ENCODE measurements at places on chromosomes 4 and X.

- DNase-seq: no peak
Measured at GRCh38 chr4:27702730-27703431, 842.2 kb downstream of the STIM2 start.

DNA sequence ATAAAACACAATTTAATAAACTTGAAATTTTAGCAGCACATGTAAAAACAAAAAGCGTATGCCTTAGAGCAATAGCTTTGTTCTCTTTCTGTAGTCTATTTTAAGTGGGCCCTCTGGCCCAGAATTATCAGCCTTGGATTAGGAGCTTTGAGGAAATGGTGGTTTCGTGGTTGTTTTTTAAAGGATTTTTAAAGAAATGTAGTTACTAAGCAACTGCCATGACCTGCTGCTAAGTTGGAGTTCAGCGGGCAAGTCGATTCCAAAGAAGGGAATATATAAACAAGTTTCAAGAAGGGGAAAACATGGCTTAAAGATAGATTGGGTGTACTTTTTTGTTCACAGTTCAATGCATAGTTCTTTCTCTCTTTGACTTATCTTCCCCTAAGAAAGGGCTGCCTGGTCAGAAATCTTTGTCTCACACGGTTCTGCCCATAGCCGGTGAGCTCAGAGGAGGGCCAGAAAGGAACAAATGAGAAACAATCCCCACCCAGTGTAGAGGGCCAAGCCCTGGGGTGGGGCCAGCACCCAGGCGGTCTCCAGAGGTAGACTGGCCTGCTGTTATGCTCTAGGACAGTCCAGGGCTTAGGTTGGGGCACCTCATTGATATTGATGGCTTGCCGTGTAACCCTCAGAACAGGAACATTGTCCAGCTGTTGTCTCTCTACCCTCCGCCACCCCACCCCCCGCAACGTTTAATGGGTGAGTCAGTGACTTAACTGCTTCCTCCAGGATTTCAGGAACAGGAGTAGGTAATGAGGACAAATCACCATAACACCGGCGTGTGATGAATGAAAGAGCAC, 32.5 kb downstream of the DLG3 start:
- DNase-seq: peak; percentile 47

DNA sequence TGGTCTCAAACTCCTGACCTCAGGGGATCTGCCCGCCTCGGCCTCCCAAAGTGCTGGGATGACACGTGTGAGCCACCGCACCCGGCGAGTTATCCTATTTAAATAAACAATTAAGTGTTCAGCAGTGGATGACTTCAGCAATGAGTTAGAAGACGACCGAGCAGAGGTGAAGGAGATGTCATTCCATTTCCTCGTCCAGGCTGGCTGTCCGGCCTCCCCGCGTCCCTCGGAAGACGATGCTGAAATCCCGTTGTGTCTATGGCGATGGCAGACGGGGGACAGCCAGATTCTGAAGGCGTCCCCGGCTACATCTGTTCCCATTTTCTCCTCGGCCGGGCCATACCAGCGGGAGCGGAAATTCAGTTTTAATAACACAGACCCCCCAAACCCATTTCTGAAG, 209.8 kb downstream of the CRLF2 start:
- no peak for DNase-seq

- no peak for DNase-seq
Measured at GRCh38 chrX:122203399-122203798, 980.7 kb upstream of the GRIA3 start.

- peak; percentile 32 for DNase-seq
Measured at GRCh38 chr4:151627491-151627890, 133.3 kb downstream of the GATB start.

DNA sequence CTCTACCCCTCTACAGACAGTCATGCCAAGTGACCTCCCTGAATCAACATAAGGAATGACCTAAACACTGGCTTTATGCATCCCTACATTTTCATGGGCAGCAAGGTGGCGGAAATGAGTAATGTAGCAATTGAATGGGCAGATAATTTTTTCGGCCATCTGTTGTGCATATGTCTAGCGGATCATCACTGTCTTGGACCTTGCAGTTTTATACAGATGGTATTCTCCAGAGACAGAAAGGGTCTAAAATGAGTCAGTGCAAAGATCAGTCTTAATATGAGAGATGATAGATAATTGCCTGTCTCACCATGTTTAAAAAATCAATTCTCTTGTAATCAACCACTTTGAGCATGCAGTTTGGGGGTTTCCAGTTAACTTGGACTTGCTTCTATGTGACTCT, 177.3 kb upstream of the DKK2 start:
- no peak for DNase-seq

DNA sequence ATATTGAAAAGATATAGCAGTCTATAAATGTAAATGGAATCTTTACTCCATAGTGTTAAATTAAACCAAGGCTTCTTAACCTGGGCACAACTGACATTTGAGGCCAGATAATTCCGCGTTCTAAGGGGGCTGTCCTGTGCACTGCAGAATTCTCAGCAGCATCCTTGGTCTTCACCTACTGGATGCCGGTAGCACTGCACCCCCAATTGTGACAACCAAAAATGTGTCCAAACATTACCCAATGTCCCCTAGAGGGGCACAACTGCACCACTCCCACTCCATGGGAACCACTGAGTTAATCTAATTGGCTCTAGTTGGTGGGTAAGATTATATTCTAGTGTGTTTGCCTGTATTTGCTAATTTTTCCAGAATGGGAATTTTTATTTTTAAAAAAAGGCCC, 16.6 kb downstream of the AP1S2 start:
- no peak for DNase-seq

- no peak for DNase-seq
Measured at GRCh38 chr4:82692101-82692780, 106.4 kb downstream of the SCD5 start.

- no peak for DNase-seq
Measured at GRCh38 chr4:17497890-17498523, 13.9 kb downstream of the QDPR start.

- DNase-seq: peak; percentile 8
Measured at GRCh38 chr4:70885174-70885573, 17.0 kb upstream of the MOB1B start.

DNA sequence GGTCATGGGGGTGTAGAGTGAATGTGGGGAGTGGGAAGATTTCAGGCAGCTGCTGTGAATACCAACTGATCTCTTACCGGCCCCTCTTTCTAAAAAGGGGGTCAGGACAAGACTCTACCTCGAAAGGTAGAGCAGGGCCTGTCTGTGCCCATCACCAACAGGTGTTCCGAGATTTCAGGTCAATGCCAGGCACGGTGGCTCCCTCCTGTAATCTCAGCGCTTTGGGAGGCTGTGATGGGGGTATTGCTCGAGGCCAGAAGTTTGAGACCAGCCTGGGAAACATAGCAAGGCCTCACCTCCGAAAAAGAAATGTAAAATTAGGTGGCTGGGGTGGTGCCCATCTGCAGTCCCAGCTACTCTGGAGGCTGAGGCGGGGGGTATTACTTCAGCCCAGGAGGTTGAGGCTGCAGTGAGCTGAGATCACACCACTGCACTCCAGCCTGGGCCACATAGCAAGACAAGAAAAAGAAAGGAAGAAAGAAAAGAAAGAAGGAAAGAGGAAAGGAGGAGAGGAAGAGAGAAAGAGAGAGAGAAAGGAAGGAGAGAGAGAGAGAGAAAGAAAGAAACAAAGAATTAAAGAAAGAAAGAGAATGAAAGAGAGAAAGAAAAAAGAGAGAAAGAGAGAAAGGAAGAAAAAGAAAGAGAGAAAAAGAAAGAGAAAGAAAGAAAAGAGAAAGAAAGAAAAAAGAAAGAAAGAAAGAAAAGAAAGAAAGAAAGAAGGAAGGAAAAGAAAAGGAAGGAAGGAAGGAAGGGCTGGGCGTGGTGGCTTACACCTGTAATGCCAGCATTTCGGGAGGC, 50.1 kb downstream of the CRLF2 start:
- DNase-seq: no peak

DNA sequence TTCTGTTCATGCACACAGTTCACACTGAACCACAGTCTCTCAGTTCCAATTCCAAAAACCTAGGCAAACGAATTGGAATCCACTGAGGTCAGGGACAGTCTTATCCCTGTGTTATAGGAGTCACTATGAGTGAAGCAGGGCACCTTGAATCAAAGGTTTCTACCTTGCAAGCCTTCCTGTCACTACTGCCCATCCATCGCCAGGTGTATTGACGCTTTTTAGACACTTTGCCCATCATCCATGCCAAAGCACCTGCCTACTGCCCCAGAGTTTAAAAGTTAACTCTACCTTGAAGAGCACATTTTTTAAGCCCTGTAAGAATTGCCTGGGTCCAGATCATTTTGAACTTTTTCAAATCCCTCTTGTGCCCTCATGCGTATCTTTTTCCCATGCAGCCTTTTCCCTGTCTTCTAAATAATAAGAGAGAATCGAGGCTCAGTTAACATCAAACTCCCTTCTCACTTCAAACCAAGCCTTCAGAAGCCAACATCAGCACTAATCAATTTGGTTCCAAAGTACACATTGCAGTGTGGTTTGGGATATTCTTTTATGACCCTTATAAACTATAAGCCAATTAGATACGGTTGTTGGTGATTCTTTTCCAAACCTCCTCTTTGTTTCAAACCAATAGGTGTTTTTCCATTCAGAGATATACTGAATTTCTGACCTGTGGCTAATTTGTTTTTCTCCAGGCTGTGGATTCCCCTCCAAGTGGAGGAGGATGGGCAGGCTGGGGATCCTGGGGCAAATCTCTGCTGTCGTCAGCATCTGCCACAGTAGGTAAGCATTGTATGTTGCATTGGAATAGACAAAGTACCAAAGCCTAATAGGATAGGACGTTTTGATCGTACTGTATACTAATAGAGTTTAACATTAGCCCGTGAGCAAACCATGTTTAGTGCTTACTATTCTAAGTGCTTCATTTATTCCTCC, 23.7 kb downstream of the FAM114A1 start:
- DNase-seq: no peak

GRCh38 chrX:50818986-50819385, 5.0 kb upstream of the SHROOM4 start:
- no peak for DNase-seq

- DNase-seq: peak; percentile 55
Measured at GRCh38 chr4:151921386-151921785, 160.6 kb upstream of the GATB start.

- DNase-seq: no peak
Measured at GRCh38 chr4:128484896-128485295, 197.3 kb upstream of the PGRMC2 start.

GRCh38 chr4:93303440-93303839, 525.1 kb upstream of the ATOH1 start:
- DNase-seq: no peak

DNA sequence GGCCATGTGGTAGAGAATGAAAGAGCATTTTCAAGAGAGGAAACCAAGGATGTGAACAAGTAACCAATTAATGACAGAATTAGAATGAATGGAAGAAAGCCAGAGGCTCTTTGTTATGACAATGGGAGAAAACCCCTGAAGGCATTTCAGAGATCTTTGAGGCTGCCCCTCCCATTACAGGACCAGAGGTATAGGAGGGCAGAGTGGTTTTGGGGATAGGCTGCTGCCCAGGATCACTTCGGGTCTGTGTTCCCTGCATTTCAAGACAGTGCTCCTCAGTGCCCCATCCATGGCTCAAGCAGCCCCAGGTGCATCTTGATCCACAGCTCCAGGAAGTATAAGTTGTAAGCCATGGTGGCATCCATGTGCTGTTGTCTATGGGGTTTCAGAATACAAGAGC, 124.0 kb upstream of the HPF1 start:
- no peak for DNase-seq

- DNase-seq: peak; percentile 34
Measured at GRCh38 chrX:51608126-51608525, 10.6 kb downstream of the CENPVL3 start.

DNA sequence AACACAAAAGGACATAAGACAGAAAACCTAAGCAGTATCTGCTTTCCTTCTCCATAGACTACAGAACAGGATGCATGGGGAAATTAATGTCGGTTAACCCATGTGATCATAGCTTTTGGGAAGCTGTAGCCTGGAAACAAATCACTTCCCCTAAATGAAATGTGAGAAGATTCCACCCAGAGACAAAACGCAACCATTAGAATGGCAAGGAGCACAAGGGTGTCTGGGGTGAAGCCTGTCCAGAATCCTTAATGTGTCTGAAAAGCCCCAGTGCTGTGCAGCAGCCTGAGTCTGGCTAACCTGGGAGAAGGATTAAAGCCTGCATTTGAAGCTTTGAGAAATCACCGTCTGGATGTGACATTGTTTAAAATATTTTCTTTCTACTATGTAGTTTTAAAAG, 213.3 kb downstream of the ANKRD50 start:
- no peak for DNase-seq

GRCh38 chr4:8544741-8545438, 35.3 kb upstream of the GPR78 start:
- no peak for DNase-seq

GRCh38 chrX:7316280-7316679, 168.3 kb upstream of the PUDP start:
- DNase-seq: no peak

All from fibroblast of the aortic adventitia (primary cell).